AG08396 (cell line): ENCODE measurements at places on chromosomes 2 and 18.
A peak's percentile ranks its signal among the peaks of the same experiment; 100 is the strongest.

DNA sequence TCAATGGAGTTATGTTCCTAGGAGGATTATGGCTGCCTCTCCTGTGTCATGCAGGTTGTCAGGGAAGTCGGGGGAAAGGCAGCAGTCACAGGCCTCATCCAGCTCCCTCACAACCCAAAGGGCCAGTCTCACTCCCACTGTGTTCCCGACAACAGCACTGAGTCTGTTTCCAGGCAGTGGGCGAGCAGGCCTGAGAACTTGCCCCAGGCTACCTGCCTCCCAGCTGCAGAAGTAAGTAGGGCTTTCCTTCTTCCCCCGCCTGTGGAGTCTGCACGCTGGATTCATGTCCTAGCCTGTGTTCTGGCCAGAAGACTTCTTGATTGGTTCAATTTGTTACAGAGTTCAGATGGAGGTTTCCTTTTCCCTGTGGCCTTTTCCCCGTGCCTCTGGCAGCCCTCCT is 8.2 kb upstream of the ZNF638 start:
- no peak for DNase-seq

GRCh38 chr2:38261569-38262068 is 115.5 kb downstream of the ATL2 start:
- no peak for DNase-seq

DNA sequence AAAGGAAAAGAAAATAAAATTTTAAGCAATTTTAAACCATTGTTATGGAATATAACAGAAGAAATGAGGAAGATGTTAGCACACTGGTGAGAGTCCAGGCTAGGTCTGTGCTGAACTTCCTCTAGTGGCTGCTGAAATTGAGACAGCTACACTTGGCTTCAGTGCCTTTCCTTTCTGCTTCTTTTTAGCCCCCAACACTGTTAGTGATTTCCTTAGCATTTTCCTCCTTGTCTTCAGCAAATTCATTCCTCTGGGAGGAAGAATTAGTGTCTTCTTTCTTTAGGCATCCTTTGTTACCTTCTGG is 47.6 kb downstream of the ITGAV start:
- no peak for DNase-seq

GRCh38 chr18:45774065-45774521 is 50.1 kb downstream of the SLC14A1 start:
- no peak for DNase-seq

DNA sequence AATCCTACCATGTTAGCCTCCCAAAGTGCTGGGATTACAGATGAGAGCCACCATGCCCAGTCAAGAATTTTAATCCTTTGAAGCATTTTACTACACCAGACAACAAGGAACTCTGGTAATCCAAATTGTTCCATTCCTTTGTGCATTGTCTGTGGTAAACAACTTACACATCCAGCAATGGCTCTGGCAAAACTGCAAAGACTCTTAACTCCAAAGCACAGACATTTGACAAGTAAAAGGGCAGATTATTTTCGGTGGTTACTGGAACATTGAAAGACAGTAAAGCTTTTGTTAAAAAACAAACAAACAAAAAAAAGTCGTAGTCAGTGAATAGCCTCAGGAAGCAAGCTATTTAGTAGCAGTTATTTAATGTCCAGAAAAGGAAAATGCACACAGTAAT is 33.2 kb upstream of the RMND5A start:
- no peak for DNase-seq

DNA sequence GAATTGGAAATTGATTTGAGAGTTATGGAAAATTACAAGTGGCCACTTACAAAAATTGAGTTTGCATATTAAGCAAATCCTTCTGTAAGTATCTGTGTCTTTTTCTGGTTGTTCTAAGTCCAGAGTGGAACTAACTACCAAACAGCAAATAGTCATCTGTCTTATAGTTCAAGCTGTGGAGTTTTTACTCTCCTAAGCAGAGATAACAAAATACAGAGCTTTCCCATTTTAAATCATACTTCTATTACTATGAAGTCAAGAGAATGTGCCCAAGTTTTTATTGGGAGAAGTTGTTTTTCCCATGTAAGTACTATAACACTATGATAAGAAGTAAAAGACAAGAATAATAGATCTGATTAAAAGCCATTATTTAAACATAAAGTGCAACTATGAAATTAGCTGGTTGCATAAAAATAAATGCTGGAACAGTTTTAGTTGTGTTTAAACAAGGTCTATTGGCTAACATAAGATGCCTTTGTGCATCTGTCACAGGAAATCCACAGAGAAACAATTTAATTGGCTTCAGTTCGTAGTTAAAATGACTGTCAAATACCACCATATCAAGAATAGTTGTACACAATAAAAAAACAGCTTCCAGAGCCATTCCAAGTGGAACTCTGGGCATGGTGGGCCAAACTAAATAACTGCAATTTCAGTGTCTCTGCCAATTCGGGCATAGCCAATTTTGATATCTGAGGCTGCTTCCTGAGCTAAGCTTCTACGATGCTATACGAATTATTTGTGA is 1467.4 kb upstream of the NXPH2 start:
- DNase-seq: no peak

DNA sequence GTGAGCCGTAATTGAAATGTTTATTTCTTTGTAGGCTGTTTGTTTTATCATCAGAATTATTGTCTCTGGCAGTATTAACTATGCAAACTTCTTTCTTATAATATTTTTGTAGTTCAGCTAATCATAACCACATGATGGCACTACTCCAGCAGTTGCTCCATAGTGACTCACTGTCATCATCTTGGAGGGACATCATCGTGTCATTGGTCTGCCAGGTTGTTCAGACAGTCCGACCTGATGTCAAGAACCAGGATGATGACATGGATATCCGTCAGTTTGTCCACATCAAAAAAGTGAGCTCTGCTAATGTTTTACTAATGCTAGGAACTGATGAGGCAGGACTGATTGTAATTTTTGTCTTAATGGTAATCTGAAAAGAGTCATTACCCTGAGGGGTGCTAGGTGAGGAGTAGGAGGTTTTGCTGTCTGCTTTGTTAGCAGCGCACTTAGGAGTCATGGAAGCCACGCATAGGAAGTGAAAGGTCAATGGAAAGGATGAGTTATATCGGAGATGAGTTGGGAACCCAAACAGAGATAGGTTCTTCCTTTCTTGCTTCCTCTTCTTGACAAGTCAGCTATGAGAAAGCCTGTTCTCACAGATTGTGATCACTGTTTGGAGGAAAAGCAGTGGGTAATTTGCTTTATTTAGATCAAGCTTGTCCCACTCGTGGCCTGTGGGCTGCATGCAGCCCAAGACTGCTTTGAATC is 49.2 kb downstream of the PIKFYVE start:
- DNase-seq: peak; percentile 18

- DNase-seq: no peak
Observed at GRCh38 chr18:23710068-23710527, 20.8 kb downstream of the LAMA3 start.

- DNase-seq: no peak
Observed at GRCh38 chr2:224293976-224294375, 107.9 kb downstream of the FAM124B start.

DNA sequence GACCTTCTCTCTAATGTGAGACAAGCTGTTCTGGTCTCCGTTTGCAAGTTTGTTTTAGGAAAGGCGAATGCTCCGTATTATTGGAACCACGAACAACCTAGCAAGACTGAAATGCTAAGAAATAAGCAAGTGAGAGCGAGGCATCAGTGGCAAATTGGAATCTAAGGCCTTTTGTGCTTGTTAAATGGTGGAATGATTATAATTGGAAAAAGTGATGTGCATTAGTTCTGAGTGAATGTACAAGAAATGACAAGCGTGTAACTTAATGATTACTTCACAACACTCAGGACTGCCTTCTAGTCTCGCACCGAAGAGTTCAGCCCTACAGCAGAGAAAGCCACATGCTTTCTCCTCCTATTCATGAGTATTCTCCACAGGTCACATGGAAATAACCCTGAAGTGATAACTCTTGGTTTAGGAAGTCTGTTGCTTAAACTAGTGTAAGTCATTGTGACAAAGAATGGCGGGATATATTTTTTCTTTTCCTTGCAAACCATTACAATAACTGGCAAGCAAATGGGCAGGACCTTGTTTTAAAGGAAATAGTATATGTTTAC is 392.2 kb upstream of the FIGN start:
- DNase-seq: no peak

DNA sequence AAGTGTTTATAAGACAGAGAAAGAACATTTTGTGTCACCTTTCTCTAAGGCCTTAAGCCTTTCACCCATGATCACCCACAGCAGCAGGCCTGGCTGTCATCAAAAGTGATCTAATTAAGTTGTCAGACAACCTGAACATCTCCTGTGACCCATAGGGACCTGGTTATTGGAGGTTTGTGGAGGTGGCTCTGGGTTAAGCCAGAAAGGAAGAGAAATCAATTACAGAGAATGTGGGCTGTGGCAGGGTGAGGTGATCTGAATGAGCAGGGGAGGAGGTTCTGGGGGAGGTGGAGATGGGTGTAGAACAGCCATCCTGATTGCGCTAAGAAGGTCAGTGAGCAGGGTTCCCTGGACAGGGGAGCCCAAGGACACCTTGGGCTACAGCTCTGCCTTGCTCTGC is 170.8 kb downstream of the FSHR start:
- DNase-seq: no peak

- no peak for DNase-seq
Observed at GRCh38 chr2:185894223-185894622, 155.6 kb downstream of the FSIP2 start.

DNA sequence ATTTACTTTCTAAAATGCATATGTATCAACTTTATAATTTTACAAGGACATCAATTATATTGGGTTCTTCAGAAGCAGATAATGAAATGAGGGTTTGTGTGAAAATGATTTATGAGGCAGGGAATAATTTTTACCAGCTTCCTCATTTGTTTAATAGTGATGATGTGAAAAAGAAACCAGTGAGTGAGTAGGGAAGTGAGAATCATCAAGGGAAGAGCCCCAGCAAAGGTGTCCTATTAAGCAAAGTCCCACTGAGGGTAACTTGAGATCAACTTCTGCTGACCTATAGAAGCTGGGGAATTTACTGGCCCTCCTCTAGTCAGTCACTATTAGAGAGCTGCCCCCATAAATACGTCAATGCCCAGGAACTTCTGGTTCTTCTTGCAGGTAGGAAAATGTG is 266.8 kb upstream of the LYPD1 start:
- DNase-seq: no peak

GRCh38 chr18:48138660-48139430 is 208.4 kb upstream of the SMAD2 start:
- no peak for DNase-seq

DNA sequence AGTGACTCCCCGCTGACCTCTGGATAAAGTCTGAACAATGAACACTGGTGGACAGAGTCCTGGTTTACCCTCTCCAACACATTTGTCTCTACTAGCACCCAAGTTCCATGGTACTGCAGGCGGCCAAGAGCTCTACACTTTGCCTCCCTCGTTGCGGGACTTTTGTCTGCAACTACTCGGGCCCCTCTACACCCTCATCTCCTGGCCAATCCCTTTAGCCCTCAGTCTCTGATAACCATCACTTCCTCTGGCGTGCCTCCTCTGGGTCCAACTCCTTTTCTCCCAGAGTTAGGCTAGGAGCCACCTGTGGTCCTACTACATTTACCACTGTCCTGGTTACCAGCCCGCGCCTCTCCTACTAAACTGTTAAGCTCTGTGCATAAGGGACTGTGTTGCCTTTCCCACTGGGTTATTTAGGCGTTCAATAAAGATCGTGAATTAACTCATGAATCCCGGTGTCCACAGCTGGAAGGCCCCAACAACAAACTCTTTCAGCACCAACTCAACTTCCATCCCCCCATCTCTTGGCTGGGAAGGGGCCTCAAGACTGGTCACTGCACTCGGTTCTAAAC is 757 bp downstream of the HDHD2 start:
- DNase-seq: peak; percentile 14

GRCh38 chr18:45163871-45164270 is 451.4 kb upstream of the SLC14A2 start:
- DNase-seq: no peak

GRCh38 chr2:233990261-233990798 is 60.2 kb upstream of the SPP2 start:
- no peak for DNase-seq

GRCh38 chr2:170679607-170680079 is 35.5 kb upstream of the SP5 start:
- no peak for DNase-seq

- DNase-seq: no peak
Observed at GRCh38 chr2:3449936-3450335, 69.4 kb downstream of the ADI1 start.

- no peak for DNase-seq
Observed at GRCh38 chr2:55223958-55224760, 7.9 kb downstream of the CLHC1 start.

- DNase-seq: no peak
Observed at GRCh38 chr18:4142876-4143275, 312.2 kb downstream of the DLGAP1 start.

DNA sequence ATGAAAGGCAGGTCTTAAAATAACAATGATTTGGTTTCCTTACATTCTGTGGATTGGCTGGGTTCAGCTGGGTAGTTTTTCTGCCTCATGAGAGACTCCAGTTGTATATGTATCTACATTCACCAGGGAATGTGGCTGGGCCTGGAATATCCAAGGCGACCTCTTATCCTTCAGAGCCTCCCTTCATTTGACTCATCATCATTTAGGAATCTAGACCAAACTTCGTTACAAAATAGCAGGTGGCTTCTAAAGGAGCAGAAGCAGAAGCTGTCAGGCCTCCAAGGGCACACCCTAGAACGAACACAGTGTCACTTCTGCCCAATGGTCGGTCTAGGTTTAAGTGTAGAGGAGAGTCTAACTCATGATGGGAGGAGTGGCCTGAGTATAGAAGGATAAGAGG is 204.2 kb downstream of the EN1 start:
- no peak for DNase-seq

- no peak for DNase-seq
Observed at GRCh38 chr2:1796232-1796930, 52.1 kb upstream of the PXDN start.

- no peak for DNase-seq
Observed at GRCh38 chr18:67476585-67476984, 39.9 kb downstream of the DSEL start.

DNA sequence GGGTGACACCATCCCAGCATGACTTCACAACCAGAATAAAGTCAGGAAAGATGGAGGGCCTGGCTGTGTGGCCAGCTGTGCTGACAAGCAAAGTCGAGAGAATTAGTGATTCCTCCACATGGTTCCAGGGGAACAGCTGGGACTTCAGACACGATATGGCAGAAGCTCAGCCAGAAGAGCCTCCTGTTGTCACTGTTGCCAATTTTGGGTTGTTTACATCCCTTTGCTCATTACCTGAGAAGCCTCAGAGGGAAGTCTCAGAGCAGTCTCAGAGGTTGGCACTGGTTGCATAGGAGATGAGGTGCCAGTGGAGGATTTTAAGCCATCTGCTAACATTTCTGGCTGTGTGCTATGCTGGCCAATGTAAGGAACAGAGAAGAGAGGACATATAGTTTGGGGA is 16.0 kb downstream of the LINC00305 start:
- no peak for DNase-seq

DNA sequence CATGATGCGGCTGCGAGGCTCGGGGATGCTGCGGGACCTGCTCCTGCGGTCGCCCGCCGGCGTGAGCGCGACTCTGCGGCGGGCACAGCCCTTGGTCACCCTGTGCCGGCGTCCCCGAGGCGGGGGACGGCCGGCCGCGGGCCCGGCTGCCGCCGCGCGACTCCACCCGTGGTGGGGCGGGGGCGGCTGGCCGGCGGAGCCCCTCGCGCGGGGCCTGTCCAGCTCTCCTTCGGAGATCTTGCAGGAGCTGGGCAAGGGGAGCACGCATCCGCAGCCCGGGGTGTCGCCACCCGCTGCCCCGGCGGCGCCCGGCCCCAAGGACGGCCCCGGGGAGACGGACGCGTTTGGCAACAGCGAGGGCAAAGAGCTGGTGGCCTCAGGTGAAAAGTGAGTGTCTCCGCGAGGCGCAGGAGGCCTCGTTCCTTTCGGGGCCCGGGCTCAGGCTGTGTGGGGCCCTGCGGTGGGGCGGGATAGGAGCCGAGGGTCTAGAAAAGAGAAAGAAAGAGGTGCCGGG is 520 bp downstream of the GLS start:
- DNase-seq: peak; percentile 34
